IPS-NIHi11 (cell line): ENCODE measurements at places on chromosomes 7 and 10.

DNA sequence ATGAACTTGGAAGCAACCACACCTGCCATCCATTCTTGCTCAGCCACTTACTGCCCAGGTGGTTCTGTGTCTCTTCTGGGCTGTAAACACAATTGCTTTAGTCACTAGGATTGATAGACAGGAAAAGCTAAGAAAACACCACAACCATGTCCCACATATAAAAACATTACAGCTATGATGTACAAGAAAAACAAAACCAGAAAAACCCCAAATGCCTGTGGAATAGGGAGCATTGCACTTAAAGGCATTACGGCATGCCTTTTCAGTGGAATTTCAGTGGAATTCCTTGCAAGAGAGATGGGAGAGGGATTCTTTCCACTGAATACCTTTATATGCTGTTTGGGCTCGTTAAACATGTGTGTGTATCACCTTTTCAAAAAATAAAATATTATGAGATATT is 44.2 kb upstream of the GPR26 start:
- no peak for DNase-seq

DNA sequence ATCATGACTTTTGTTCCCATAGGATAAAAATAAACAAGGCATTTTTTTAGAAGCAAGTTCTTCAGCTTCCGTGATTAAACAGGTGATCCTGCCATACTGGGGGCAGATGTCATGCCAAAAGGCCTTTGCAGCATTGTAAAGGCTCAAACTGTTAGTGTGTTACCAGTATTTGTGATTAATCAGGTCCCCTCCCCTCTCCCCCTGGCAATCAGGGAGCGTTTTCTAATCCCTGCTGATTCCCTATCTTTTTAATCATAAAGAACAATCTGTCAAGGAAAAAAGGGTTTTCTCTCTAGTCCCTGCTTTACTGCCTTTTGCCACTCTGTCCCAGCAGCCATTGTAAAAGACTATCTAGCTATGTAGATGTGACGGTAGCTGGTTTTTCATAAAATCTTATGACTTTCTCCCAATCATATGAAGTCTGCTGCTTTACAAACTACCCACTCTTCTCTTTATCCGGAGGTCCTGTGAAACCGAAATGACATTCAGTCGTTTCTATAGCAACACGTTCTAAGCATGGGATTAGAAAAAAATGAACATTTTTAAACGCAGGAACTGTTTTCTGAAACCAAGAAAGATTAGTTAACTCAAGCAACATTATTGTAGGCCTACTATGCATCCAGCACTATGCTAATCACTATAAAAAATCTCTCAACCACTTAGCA is 210.9 kb downstream of the RNLS start:
- no peak for DNase-seq

DNA sequence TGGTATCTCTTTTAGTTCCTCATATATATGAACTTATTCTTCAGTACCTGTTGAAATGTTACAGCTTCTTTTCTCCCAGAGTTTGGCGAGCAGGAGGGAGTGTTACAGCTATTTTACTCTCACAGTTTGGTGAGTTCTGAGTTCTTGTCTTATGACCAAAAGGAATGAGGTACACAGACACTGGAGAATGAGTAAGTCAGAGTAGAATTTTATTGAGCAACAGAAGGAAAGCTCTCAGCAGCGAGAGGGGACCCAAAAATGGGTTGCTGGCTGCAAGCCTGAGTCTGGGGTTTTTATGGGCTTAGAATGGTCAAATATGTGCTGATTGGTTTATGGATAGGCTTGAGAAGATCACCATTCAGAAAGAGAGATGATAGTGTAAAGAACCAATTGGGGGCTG is 175.2 kb downstream of the CDK14 start:
- DNase-seq, result no peak

DNA sequence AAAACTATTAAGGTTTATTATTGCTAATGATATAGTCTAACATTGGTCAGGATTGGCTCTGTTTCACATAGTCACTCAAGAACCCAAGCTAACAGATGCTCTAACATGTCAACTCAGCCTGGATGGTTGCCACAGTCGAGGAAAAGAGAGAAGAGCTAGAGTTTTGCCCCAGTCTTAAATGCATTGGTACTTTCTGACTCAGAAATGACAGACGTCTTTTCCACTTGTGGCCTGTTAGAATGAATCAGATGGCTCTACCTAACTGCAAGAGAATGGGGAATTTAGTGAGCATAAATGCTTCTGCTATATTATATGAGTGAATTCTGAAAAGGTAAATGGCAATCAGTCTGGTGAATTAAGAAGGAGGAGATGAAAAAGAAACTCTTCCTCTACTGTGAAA is 13.9 kb downstream of the HECTD2 start:
- DNase-seq, result no peak

DNA sequence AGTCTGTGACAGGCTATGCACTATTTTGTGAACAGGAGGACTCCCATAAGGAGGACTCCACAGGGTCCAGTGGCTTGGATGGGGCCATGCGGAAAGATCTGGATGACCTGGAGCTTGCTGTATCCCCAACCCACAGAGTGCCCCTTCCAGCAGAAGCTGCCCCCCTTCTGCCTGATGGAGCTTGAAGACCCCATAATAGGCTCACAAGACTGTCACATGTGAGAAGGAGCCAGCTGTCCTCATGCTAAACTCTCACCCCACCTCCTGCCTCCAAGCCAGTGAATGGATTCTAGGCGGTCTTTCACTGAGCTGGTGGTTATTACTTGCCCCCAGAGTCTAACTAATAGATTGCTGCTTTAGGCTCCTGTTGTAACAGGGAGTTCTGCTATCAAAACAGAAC is 79.1 kb downstream of the XRCC2 start:
- no peak for DNase-seq

DNA sequence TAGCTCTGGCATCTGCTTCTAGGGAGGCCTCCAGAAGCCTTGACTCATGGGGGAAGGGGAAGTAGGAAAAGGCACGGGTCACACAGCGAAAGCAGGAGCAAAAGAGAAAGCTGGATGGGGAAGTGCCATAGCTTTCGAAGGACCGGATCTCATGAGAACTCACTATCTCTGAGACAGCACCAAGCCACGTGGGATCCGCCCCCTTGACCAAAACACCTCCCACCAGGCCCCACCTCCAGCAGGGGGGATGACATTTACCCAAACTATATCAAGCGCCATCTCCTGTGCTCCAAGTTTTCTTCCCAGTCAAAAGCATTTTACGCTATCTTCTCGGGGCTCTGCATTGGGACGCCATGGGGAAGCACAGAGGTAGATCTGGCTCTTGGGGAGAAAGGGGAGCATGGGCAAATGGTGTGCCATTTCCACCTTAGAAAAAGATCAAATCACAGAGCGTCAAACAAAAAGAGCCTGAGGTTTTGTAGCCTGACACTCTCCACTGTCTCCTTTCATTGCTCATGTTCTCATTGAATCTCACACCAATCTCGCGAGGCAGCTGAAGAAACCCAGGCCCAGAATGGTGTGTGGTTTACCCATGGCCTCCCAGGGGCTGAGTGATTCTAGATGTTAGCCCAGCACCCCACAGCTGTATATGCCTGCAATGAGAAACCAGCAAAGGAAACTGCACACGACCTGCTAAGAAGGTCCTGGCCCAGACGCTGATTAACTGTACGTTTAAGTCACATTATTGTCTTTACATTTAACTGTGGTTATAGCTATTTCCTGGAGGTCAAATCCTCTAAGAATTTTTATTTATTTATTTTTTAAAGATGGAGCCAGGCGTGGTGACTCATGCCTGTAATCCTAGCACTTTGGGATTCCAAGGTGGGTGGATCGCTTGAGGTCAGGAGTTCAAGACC is 8.1 kb upstream of the OLAH start:
- peak; percentile 36 for DNase-seq

DNA sequence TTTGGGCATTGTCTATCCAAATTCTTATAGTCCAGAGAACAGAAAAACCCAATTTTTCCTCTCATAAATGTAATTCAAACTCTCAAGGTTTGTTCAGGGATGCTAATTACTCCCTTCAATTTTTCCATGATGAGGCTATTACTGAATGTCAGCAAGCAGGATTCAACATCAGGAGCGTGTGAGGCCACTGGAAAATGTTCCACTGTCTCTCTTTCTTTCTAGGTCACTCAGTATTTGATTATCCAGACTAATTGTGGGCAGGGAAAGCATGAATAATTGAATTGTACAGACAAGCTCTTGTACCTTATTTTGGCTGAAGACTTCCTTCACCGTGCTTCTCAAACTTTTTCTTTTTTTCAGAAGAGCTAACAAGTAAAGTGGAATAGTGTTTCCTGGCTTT is 30.7 kb downstream of the THNSL1 start:
- no peak for DNase-seq

DNA sequence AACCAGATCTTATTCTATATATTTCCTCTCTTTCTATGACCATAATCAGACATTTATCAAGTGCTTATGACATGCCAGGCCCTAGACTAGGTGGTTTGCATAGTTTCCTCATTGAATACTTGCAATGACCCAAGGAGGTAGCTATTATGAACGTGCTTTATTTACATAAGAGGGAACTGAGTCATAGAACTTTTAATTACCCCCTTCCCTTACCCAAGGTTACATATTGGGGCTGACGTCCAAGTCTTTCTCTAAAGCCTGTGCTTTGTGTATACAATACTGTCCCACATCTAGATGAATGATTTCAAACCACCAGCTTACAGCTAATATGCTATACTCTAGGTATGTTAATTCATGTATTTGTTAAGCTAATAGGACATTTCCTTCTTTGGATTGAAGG is 91.9 kb upstream of the NPY start:
- DNase-seq, result no peak

DNA sequence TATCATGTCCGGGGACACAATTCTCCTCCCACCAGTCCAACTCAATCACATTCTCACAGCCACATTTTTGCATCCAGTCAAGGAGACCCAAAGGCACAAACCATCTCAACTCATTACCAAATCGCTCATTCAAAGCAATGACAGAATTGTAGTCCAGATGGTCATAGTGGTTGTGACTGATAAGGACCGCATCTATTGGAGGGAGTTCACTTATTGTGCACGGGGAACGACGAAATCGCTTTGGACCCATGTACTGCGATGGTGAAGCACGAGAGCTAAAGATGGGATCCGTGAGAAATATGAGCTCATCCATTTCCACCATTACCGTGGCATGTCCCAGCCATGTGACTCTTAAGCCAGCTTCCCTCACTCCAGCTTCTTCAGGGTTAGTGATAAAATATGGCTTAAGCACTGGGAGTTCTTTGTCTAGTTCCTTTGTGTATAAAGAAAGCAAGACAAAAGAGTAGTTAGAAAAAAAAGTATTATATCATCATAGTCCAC is 29.1 kb downstream of the NAPEPLD start:
- no peak for DNase-seq

DNA sequence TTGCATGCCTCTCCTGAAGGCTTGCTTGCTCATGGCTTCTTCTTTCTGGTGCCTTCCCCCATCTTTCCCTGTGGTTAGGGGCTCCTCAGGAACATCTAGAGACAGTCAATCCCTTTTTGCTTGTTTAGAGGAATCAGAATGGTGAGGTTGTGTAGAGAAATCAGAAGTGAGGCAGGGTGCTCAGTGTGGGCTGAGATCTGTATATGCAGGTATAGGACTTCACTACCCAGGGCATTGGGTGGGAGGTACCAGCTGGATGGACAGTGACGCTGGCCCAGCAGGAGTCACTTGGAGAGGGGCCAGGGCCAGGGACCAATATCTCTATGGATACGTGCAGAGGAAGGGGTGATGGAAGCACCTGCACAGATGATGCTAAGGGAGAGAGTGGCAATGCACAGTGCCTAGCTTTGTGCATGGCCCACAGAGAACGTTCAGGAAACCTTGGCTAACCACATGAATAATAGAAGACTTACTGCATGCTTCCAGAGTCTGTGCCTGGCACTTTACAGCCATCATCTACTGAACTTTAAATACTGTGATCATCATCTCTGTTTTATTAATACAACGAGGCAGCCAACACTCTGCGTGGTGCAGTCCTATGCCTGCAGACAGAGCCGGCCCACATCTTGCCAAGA is 255.2 kb downstream of the ABCA13 start:
- no peak for DNase-seq

DNA sequence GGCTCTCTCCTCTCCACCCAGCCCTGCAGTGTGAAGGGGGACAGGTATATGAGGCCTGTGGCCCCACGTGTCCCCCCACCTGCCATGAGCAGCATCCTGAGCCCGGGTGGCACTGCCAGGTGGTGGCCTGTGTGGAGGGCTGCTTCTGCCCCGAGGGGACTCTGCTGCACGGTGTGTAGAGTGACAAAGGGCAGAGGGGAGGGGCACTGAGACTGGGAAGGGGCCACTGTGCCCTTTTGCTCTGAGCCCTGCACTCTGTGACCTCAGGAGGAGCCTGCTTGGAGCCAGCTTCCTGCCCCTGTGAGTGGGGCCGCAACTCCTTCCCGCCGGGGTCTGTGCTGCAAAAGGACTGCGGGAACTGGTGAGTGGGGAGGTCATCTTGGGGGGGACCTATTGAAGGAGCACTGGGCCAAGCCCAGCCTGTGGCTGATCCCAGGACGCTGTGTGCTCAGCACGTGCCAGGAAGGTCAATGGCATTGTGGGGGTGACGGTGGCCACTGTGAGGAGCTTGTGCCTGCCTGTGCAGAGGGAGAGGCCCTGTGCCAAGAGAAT is 15.0 kb upstream of the ZNF467 start:
- DNase-seq, result no peak

DNA sequence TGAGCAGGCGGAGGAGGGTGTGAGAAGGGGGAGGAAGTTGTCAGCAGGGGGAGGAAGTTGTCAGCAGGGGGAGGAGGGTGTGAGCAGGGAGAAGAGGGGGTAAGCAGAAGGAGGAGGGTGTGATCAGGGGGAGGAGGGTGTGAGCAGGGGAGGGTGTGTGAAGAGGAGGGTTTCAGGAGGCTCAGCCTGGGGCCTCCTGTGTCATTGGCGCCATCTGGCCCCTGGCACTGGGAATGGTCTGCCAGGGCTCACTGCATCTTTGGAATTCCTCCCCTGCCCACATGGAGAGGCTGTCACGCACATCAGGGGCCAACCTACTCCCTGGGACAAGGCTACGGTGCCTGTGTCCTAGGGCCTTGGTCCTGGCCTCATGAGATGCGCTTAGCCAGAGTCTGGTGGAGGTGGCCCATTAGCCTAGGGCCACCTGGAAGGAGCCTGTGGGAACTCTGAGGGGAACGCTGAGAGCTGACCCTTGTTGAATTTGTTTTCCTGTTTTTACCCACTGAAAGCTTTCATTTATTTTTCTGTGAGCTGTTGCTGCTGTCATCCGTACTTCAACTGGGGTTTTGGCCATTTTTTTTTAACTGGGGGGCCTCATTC is 18.0 kb downstream of the CAMK2B start:
- DNase-seq, result peak; percentile 74

- DNase-seq, result no peak
Observed at GRCh38 chr7:114973147-114973546, 51.3 kb downstream of the MDFIC start.

DNA sequence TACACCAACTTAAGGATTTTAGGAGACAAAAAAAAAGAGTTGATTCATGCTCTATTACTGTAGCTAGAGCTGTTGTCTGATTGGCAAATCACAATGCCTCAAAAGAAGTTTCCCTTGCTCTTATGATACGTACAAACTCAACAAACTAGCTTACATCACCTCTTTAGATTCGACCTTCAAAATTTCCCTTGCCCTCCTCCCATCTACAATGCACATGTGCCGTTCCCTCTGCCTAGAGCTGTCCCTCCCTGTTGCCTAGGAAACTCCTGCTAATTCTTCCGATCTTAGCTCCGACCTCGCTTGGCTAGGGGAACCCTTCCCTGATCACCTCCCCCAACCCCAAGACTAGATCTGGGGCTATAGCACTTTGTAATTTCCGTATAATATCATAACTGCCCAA is 55.4 kb downstream of the MAP3K8 start:
- no peak for DNase-seq

GRCh38 chr10:64109926-64110495 is 588.8 kb downstream of the REEP3 start:
- no peak for DNase-seq
